ENCODE measurements at places on chromosomes 6 and 20.

GRCh38 chr20:5642155-5642981 is 107.8 kb upstream of the SHLD1 start:
- no peak for DNase-seq

DNA sequence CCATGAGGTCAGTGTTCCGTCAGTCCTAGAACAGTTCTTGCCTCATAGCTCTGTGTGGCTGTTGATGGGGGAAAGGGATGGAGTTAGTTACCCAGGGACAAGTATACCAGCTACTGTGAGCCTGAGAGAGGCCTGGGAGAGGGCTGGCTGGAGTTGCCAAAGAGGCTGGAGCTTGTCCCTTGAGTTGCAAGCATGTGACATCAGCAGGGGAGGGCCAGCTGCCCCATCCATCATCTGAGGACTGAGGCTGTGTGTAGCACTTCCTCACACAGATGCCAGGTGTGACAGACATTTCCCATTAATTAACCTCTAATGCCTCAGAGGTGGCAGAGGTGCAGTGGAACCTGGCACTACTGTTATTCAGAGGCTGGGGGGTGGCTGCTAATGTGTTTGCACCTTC is 131.6 kb downstream of the PHACTR3 start:
- no peak for DNase-seq

GRCh38 chr20:53428996-53429395 is 164.6 kb downstream of the ZNF217 start:
- DNase-seq: no peak

GRCh38 chr20:45368221-45368980 is 5.4 kb downstream of the SYS1 start:
- no peak for DNase-seq

DNA sequence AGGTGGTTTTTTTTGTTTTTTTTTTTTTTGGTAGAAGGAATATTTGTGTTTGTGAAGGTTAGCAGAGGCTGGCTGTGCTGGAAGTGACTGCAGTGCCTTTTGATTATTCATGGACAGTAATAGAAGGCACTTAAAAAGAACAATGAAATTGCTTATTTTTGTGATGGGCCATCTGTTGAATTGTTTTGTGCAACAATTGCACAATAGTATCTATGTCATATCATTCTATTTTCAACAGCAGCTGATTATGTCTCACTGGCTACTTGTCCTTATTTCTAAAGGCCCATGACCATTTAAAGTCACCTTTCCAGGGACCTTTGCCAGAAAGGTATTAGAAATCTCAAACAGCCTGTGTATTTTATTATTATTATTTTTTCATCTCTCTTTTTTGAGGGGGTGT is 70.6 kb downstream of the AFG1L start:
- no peak for DNase-seq

GRCh38 chr6:1708122-1708521 is 98.4 kb downstream of the FOXC1 start:
- DNase-seq: no peak

DNA sequence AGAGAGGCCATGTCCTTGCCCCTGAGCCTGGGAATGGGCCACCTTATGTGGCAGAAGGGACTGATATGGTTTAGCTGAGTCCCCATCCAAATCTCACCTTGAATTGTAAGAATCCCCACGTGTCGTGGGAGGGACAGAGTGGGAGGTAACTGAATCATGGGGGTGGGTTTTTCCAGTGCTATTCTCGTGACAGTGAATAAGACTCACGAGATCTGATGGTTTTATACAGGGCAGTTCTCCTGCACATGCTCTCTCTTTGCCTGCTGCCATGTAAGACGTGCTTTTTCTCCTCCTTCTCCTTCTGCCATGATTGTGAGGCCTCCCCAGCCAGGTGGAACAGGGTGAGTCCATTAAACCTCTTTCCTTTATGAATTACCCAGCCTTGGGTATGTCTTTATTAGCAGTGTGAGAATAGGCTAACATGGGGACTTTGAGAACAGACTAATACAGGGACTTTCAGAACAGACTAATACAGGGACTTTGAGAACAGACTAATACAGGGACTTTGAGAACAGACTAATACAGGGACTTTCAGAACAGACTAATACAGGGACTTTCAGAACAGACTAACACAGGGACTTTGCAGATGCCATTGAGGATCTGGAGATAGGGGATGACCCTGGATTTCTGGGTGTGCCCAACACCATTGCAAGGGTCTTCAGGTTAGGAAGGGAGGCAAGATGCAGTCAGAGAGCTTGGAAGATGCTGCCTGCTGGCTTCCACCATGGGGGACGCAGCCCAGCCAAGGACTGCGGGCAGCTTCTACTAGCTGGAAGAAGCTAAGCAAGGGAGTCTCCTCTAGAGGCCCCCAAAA is 86.9 kb downstream of the RAMACL start:
- DNase-seq: no peak

- no peak for DNase-seq
Observed at GRCh38 chr6:30871592-30872183, 12.6 kb upstream of the DDR1 start.

GRCh38 chr6:131159578-131159977 is 24.3 kb downstream of the AKAP7 start:
- no peak for DNase-seq

GRCh38 chr20:24897974-24898373 is 51.1 kb upstream of the CST7 start:
- DNase-seq: no peak

DNA sequence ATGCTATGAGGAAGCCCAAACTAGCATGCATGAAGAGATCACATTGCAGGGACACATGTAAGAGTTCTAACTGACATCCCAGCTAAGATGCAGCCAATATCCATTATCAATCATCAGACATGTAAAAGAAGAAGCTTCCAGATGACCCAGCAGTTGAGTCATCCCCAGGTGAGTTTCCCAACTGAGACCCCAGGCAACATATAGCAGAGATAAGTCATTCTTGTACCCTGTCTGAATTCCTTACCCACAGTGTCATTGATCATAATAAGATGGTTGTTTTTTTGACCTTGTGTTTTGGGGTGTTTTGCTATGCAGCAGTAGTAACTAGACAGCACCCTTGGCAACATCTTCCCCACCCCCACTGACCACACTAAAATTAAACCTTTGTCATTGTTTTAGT is 18.9 kb downstream of the SIRPD start:
- no peak for DNase-seq

DNA sequence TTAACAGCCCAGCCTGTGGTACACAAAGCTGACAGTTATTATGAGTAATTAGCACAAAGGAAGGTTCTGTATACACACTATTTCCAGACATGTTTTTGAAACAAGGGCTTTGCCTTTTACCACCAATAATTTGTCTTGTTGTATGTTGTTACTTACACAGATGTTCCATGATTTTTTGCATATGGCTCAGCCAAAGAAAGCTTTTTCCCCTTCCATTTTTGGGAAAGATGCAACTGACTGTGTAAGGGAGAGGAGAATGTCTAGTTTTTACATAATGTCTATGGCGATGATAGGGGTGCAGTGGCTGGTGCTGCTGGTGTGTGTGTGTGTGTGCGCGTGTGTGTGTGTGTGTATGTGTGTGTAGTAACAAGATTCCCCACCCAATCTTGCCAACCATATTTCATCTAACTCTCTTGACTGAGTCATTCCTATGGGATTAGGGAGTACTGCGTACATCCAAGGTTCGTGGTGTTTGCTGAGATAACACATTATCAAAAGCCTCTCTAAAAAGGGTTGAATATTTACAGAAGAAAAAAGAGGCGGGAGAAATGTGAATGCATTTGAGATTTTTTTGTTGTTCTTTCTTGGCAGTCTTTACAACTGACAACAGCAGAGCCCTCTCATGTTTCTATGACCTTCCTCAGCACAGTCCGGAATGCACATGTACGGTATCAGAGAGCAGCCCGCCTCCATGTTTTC is 192.2 kb downstream of the GMPR start:
- DNase-seq: no peak

GRCh38 chr6:12009180-12009685 is 2.9 kb upstream of the HIVEP1 start:
- no peak for DNase-seq

- no peak for DNase-seq
Observed at GRCh38 chr20:46334303-46334904, 26.1 kb upstream of the CDH22 start.

All from SW 1271 (cell line).